ENCODE measurements at places on chromosomes 6 and 20.
A peak's percentile ranks its signal among the peaks of the same experiment; 100 is the strongest.

DNA sequence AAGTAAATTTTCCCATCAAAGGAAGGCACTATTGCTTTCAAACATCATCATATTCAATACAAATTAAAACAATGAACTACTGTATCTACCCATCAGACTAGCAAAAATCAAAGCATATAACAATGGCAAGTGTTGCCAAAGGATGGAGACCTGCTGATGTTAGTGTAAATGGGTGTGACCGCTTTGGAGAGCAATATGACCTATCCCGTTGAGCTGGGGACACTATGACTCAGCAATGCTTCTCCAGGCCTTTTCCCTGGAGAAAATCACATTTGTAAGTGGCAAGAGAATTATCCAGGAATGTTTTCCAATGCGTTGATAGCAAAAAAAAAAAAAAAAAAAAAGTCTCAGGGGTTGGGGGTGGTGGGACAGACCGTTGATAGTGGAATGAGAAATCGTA lies 46.1 kb downstream of the PHACTR3 start:
- DNase-seq, result no peak

DNA sequence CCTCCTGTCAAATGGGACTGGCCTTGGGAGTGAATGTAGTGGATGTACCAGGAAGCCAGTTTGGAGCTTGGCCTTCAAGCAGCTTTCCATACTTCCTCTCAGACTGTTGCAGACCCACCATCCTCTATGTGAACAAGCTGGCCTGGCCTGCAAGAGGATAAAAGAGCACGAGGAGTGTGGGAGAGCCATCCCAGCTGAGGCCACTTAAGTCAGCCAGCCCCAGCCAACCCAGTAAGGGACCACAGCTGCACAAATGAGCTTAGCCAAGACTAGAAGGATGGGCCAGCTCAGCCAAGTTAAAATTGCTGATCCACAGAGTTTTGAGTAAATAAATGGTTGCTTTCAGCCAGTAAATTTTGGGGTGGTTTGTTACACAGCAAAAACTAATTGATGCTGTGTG lies 156.9 kb upstream of the SOX4 start:
- peak; percentile 19 for DNase-seq

- DNase-seq, result no peak
Measured at GRCh38 chr6:1228754-1229191, 83.1 kb upstream of the FOXQ1 start.

GRCh38 chr6:2035826-2036709 lies 209.3 kb downstream of the GMDS start:
- no peak for DNase-seq

- no peak for DNase-seq
Measured at GRCh38 chr6:98578016-98578415, 256.4 kb upstream of the POU3F2 start.

Data from NB4 (cell line).